ENCODE measurements at places on chromosomes 5 and 9. TPM values are rescaled to one million over a fixed set of nuclear protein-coding genes. Genes with fewer than 3 reads are reported as not detected.

Gene FCHO2
- total RNA-seq = 0.39 TPM

Gene OBP2A
- not detected for total RNA-seq

DNA sequence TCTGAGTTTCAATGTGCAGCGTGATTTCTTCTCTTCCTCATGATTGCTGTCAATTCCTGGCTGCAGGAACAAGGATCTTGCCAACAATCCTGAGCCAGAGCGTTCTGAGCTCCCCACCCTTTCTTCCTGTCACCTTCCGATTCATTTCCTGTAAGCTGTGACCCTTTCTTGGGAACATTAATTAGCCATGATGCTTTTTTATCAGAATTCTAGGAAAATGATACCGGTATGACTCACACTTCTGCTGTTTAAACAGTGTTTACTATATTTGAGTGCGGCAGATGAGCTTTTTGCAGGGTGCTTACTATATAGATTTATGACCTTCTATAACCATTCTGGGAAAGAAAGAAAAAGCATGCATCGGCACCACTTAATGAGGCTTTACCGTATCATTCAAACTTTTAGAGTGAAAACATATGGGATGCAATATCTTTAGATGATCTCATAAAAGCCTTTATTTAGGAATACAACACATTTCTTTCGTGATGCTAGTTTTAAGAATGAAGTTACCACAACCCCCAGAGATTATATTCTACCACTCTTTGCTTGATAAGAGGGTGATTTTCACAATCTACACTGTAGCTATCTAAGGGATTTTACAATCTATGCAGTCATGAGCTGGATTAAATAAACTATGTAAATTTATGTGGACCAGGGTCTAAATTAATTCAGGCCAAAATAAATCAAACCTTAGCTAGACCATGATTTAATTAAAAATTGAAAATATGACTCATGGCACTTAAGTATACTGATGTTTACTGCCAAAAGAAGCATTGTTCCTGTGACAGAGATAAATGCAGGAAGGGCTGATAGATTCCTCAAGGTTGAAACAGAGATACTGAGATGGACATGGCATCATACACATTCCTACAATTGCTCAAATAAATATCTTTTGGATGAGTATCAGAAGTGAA lies 38.0 kb upstream of the OSMR start:
- DNase-seq = no peak

GRCh38 chr9:3650994-3651622 lies 125.3 kb upstream of the RFX3 start:
- no peak for DNase-seq

Measured in activated naive CD4-positive, alpha-beta T cell treated with anti-CD3 and anti-CD28 coated beads, Interleukin-2, amount 50 U/mL, for 72 hours (primary cell).